Activated CD4-positive, alpha-beta T cell treated with anti-CD3 and anti-CD28 coated beads, Interleukin-2, amount 50 U/mL, for 48 hours (primary cell): ENCODE measurements at places on chromosomes 12 and 14.

- peak; percentile 44 for DNase-seq
Measured at GRCh38 chr14:91835197-91835919, 32.0 kb downstream of the TC2N start.

- DNase-seq, result no peak
Measured at GRCh38 chr12:114732426-114733030, 48.6 kb upstream of the TBX3 start.

DNA sequence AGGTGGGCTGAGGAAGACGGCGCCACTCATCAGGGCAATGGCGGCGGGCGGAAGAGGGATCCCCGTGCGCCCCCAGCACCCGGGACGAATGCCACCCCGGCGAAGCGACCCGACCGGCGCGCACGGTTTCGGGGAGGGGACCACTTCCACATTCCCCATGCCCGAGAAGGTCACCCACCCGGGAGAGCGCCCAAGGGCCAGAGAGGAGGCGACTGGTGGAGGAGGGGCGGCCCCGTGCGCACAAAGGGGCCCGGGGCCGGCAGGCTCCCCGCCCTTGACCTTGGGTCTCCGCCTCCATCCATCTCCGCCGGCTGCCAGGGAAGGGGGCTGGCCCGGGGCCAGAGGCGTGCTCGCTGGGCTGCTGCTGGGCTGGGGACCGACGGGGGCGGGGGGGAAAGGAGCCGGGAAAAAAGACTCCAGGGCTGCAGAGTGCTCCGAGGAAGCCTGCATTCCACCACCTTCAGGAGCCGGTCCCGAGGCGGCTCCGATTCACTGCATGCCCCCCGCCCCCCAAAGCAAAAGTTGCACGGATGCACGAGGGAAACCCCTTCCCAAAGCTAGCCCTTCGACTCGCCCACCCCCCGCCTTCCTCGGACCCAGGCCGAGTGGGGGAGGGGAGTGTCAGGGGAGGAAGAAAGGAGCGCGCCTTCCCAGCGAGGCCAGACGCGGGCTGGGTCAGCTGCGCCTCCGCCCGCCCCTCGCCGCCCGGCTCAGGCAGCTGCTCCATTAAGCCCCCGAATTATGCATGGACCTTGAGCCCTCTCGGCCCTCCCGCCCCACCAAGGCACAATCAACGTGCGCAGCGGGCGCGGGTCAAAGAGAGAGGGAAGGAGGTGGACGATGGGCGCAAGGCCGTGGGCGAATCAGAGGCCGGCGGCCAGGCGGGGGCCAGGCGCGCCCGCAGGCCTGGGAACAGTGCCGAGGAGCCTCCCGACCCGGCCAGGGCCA lies 26.2 kb downstream of the BCL11B start:
- DNase-seq, result no peak

DNA sequence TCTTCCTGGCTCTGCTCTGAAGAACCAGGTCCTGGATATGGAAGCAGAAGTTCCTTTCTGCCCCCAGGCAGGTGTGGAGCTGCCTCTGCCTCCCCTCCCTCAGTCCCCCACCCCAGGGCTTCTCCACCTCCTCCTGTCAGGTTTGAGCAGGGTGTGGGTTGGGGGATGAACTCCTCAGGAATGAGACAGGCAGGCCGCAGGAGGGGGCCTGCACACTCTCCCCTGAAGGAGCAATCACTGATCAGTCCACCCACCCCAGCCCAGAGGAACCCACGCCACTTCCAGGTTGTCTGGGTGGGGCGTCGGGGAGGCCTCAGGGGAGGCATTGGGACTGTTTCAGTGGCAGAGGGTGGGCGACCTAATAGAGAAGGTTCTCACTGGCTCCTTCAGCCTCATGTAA lies 26.6 kb downstream of the FAIM2 start:
- DNase-seq, result no peak

GRCh38 chr12:83075471-83075870 lies 388.8 kb downstream of the TMTC2 start:
- DNase-seq, result no peak

DNA sequence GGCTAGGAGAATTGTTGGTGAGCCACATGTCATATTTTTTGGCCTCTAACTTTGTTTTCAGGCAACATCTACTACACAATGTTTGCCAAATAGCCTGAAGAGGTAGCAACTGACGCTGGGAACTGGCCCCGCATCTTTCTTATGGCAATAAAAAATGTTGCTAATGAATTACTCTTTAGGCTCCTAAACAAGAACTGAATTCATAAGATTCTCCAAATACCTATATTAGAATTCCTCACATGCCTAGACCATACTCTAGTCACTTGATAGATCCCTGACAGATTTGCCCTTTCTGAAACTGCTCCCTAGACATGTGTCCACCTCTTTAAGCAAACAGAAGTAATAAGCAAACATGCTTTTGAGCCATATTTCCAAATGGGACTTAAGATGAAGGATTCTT lies 209.0 kb upstream of the ATXN7L3B start:
- DNase-seq, result no peak

DNA sequence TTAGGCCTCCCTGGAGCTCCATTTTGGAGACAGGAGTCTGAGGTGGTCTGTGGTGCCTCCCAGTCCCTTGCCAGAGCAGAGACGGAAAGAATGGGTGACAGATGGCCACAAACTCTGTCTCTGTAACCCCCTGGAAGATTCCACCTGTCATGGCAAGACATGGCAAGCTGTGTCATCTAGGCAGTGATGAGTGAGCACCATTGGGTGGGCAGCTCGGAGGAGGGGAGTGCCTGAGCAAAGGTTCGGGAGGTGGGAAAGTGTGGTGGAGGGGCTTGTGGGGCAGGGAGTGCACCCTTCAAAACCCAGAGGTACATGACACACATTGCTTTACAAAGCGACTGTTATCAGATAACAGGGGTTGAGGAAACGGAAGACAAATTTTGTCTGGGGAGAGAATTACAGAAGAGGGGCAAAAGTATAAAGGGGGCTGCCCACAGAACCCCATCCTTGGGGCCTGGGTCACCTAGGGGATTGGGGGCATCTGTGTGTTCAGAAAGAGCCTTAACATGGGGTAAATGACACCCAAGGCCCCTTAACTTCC lies 3.5 kb downstream of the RIN3 start:
- no peak for DNase-seq

- DNase-seq, result no peak
Measured at GRCh38 chr12:122635471-122635870, 67.7 kb downstream of the HCAR2 start.

GRCh38 chr14:101717663-101718490 lies 43.6 kb upstream of the PPP2R5C start:
- no peak for DNase-seq

DNA sequence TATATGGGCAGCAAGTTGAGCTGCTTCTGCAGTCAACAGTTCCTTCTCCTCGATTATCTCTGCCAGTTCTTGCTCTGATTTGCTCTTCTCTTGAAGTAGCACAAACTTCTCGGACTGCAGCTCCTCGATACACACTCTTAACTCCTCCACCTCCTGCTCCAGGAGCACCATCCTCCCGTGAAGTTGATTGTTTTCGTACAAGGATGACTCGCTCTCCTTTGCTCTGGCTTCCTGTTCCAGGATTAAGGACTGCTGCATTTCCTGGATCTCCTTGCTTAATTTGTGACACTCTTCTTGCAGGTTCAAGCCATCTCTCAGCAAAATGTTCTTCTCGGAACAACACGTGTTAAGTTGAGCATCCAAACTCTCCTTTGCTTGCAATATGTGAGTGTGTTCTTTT lies 56.2 kb upstream of the VPS33A start:
- no peak for DNase-seq

DNA sequence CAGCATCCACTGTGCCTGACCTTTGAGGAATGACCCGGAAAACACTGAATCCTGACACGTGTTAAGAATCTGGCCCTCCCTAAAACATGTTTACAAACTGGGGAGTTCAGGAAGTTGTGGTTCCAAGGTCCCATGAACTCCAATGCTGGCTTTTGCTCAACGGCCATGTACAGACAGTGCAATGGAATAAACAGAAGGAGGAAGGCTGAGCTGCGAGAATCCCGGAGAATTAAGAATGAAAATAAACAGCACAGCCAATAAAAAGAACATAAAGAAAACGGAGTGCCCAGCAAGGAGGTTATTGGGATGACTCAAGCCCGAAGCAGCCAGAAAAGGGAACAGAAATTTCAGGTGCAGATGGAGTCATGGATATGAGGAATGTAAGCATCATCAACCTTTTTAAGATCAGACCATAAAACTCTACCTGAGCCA lies 32.3 kb downstream of the BCL11B start:
- DNase-seq, result no peak

DNA sequence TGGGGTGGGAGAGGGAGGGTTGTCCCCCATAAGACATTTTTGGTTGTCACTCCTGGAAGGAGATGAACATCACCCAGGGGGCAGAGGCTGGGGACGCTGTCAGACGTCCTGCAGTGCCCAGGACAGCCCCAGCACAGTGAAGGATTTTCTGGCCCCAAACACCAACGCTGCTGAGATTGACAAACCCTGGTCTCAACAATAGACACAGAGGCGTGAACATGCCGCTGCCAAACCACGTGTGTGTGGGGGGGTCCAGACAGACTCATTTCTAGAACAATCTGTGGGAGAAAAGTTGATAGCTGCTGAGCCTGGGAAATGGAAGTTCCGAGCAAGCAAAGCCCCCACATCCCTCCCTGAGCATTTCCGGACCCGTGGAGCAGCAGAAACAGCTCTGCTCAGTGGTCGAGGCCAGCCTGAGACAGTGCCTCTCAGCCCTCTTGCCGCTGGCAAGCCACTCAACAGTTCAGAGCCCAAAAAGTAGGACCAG lies 43.8 kb upstream of the CLMN start:
- DNase-seq, result no peak
